ENCODE measurements at places on chromosomes 6 and 20. TPM values are rescaled to one million over a fixed set of nuclear protein-coding genes. Genes with fewer than 3 reads are reported as not detected.

DNA sequence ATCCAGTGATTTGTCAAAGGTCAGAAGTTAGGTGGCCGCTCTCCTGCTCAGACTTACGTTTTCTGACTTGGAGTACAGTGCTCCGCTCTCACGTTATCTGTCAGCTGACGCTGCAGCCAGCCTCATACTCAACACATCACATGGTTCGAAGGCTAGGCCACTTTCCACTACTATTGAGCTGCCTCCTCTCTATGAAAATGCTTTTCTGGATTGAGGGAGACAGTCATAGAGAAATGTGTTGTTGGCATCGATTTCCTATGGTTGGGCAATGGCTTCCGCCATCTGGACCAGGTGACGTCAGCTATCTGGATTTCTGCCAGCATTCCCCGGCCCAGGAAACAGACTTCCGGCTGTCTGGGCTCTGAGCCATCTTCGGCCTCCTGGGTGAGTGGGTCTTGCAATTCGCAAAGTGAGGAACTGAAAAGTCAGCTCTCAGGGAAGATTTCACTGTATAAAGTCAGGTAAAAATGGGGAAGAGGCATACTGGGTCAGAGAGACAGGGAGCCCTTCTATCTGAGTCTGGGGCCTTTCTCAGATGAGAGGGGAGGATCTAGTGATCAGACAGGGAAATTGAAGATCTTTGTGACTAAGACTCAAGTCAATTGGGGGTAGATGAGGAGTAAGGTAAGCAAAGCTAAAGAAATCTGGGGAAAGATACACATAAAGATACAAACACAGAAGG is 37.5 kb upstream of the IER3 start:
- no peak for DNase-seq

GRCh38 chr20:35472209-35472608 is 16.8 kb downstream of the CEP250 start:
- no peak for DNase-seq

Gene OGFR
- total RNA-seq, result 52.2 TPM

Gene HLA-DRA
- total RNA-seq, result 37.9 TPM

- no peak for DNase-seq
These were observed 138.8 kb upstream of the HMGN3 start for GRCh38 chr6:79373246-79373645.

DNA sequence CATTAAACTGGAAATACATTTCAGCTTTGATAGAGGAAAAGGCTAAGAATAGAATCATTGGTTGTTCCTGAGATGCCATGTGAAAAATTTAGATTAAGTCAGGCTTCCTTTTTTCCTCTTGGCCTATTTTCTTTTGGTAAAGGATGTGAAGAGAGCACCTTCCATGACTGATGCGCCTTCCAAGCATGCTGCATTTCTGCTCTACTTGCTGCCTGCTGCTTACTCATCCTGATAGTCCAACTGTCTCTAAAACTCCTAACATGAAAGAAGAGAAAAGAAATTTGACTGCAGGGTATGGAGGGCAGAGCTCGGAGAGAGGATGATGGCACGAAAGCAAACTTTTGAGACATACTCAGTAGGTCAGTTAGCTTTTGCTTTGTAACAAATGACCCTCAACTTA is 28.8 kb downstream of the SNAP25 start:
- no peak for DNase-seq

- DNase-seq, result peak; percentile 36
These were observed 587 bp downstream of the PDSS2 start for GRCh38 chr6:107458672-107459282.

Gene NT5E
- 13.0 TPM for total RNA-seq

GRCh38 chr6:137105375-137105774 is 60.6 kb upstream of the IL20RA start:
- peak; percentile 27 for DNase-seq

DNA sequence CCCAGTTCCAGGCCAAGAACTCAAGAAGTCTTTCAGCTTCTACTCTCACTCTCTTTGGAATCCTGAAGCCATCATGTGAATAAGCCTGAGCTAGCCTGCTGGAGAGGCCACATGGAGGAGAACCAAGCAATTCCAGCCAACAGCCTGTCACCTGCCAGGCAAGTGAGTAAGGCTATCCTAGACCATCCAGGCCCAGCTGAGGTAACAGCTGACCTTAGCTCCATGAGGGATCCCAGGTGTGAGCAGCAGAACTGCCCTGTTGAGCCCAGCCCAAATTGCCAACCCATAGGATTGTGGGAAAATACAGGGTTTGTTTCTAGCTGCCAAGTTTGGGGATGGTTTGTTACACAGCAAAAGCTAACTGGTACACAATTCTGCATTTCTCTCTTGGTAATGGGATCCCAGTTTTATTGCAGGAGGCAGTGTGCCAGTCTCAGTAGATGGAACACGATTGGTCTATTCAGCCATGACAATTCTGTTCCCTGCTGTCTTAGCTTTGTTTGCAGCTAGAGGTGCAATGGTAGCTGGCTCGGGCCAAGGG is 5.5 kb downstream of the SRXN1 start:
- no peak for DNase-seq

Gene CFB
- 1.3 TPM for total RNA-seq

Gene PAX1
- total RNA-seq, result not detected

Gene CASS4
- total RNA-seq, result 26.0 TPM

- DNase-seq, result no peak
These were observed 47.5 kb downstream of the DTD1 start for GRCh38 chr20:18635380-18635779.

Gene BTBD3
- 0.46 TPM for total RNA-seq

DNA sequence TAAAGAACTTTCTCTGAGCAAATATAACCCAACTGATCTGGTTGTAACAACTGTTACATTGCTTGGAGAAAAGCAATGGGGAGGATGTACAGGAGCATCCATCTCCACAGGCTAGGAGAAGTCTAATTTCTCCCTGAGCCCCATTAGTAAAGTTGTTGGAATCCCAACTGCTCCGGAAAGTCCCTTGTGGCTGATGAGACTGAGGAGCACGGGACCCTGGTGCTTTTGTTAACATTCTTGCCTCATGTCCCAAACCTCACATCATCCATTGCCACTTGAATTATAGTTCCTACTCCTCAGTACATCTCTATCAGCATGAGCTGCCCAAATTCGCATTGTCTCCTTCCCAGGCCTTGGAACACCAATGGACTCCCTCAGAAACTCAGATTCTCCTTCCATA is 260.6 kb upstream of the BMP2 start:
- no peak for DNase-seq

Gene PRRC2A
- 207 TPM for total RNA-seq

- no peak for DNase-seq
These were observed 351.7 kb downstream of the CDC5L start for GRCh38 chr6:44739181-44739580.

DNA sequence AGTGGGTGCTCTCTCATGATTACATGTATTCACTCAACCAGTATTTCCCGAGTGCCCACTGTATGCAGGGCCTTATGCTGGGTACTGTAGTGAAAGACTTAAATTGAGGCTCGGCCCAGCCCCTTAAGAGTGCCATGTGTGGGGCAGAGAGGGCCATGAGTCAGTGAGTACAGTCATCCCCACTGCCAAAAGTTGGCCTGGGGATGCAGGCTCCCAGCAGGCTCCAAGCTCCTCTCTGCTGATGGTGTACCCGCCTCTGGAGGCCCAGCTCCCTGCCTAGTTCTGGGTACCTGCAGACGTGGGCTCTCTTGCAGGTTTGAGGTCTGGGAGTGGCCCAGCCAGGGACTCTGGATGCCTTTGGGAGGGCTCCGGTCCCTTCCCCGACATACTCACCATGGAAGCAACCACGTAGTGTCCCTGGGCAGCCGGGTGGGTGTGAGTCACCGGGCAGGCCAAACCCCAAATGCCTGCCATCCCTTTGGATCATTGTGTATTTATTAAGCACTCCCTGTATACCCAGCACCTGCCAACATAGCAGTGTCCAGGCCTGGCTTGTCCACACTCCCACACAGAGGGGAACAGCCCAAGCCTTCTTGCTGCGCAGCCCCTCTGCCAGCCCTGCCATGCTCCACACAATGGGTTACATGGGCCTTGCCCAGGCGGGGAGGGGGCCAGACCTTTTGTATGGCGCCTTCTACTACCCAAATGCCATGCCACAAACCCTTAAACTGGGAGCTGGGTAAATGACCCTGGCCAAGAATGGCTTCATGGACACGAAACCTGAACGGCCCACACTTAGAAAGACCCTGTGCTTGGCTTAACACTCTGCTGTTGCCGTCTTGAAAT is 153.6 kb downstream of the VEGFA start:
- DNase-seq, result no peak

Gene BEND6
- total RNA-seq, result not detected

- no peak for DNase-seq
These were observed 234.5 kb upstream of the MAN1A1 start for GRCh38 chr6:119584088-119584487.

DNA sequence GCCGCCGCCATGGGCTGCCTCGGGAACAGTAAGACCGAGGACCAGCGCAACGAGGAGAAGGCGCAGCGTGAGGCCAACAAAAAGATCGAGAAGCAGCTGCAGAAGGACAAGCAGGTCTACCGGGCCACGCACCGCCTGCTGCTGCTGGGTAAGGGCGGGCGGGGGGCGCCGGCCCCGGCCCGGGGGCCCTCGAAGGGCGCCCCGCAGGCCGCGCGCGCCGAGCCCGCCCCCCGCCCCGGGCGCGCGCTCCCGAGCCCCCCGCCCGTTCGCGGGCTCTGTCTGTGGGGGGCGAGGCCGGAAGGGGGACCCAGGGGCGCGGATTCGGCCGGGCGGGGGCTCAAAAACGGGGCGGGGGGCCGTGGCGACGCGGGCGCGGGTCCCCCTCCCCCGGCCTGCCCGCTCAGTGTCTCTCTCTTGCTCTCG is 39.2 kb downstream of the GNAS start:
- no peak for DNase-seq

- DNase-seq, result no peak
These were observed 218.6 kb downstream of the PKHD1 start for GRCh38 chr6:51868591-51869355.

Gene HEY2
- 0.11 TPM for total RNA-seq

Gene C6orf163
- 1.1 TPM for total RNA-seq

DNA sequence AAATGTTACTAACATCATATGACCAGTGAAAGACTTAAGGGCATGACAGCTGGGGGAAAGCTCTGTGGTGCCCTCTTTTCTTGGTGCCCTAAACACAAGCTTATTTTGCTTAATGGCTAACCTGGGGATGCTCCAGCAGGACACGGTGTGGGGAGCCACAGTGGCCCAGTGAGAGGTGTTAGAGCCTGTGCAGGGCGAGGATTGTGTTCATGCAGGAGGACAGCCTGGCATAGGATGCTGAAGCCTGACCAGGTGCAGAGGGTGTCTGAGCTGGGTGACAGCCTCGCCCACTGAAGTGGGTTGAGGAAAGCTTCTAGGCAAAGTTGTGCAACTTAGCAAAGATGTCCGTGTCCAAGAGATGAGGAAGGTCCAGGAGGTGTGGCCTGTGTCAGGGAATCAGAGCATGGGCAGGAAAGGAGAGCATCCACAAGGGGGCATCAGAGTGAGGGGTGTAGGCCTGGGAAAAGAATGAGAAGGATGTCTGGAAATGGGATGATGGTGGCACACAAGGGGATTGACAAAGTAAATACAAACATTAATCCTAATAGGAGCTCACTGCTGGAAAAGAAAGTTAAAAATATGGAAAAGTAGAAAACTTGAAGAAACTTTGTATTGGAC is 33.9 kb downstream of the SLC17A4 start:
- DNase-seq, result peak; percentile 11

- DNase-seq, result no peak
These were observed 133.8 kb upstream of the CCN2 start for GRCh38 chr6:132084811-132085509.

- DNase-seq, result no peak
These were observed 171.3 kb upstream of the NT5E start for GRCh38 chr6:85278466-85279035.
